ENCODE measurements at places on chromosomes 1 and 21. TPM values are rescaled to one million over a fixed set of nuclear protein-coding genes. Genes with fewer than 3 reads are reported as not detected.

GRCh38 chr21:45801129-45801964 lies 157.8 kb downstream of the PCBP3 start:
- H3K27ac ChIP-seq, result no peak overlapping the region
- no peaks in the 10 kb centered on the region for H3K27me3 ChIP-seq
- H3K4me1 ChIP-seq, result no peaks in the 10 kb centered on the region
- H3K4me3 ChIP-seq, result no peak overlapping the region

DNA sequence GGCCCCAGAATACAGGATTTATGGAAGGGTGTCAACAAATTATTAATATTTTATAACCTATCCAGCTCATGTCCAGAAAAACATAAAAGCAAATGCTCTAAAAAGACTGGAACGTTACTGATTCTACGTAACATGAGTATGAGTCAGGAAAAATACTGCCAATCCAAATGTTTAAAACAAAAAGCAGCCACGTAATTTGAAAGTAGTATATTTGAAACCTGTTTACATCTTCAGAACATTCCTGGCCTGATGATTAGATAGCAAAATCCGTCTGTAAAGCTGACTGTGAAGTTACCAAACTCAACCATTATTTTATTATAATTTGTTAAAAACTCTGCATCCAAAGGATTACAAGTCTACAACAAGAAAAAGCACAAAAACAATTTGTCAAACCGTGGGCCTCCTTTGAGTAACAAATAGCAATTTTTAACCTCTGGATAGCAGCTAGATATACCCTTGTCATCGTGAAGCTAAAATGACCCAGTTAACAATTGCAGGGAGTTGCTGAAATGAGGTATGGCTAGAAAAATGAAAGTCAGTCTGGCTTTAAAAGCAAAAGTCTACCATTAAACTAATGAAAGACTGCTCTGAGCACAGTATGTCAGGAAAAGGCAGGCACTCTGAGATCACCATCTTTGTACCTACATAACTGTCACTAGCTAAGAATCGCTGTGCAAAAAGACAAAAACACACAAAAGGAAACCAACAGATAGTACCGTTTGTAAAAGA lies 1.2 kb downstream of the UBR4 start:
- peaks cover 59% of the 10 kb centered on the region for H3K4me1 ChIP-seq
- peak overlapping the region; percentile 98 for H3K4me3 ChIP-seq
- no peaks in the 10 kb centered on the region for H3K27me3 ChIP-seq
- H3K27ac ChIP-seq, result peak overlapping the region; percentile 94

Gene BCL2L15
- total RNA-seq, result 0.39 TPM

- H3K36me3 ChIP-seq, result no peaks in the 10 kb centered on the region
- peak; percentile 65 for DNase-seq
Observed at GRCh38 chr1:26529655-26530409, at the start of gene RPS6KA1. RPS6KA1 (plus strand) TSS chr1:26529761; CDS start chr1:26529921, 160 bp downstream.

GRCh38 chr1:227549892-227550291 lies 13.5 kb upstream of the ZNF678 start:
- H3K27ac ChIP-seq, result no peak overlapping the region
- no peak overlapping the region for H3K4me3 ChIP-seq
- DNase-seq, result no peak
- H3K4me1 ChIP-seq, result no peaks in the 10 kb centered on the region
- peaks cover 3% of the 10 kb centered on the region for H3K27me3 ChIP-seq

DNA sequence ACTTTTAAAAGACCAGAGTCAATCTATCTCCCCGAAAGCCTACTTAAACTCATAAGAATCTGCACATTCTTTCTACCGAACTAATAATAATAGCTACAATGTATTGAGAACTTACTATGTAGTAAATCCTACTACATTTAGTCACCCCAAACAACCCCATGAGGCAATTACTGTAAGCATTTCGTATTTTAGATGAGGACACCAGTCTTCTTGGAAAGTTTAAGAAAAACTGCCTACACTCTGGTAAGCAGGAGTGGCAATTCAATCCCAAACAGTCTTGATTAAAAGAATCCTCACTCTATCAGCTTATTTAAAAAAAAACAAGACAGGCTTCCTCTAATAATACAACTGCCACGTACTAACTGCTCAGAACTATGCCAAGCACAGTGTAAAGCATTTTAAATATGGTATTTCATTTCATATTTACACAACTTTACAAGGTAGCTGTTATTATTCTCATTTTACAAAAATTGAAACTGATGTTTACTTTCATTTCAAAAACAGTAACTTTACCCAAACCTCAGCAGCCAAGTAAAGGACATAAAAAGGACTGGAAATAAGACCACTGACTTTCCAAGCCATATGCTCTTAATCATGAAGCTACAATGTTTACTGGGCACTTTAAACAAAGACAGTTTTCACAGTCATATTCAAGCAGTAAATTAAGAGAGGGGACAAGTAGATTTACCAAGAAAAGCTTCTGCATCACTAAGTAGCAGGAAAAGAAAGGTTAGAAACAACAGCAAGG lies 13.9 kb downstream of the ARID4B start:
- H3K36me3 ChIP-seq, result peaks cover 37% of the 10 kb centered on the region
- no peaks in the 10 kb centered on the region for H3K27me3 ChIP-seq
- DNase-seq, result no peak
- peak overlapping the region; percentile 30 for H3K4me3 ChIP-seq
- peaks cover 52% of the 10 kb centered on the region for H3K4me1 ChIP-seq

Gene FAM110D
- total RNA-seq, result 0.07 TPM

- H3K27me3 ChIP-seq, result peaks cover 34% of the 10 kb centered on the region
- H3K27ac ChIP-seq, result no peak overlapping the region
- H3K36me3 ChIP-seq, result no peaks in the 10 kb centered on the region
- H3K4me1 ChIP-seq, result no peaks in the 10 kb centered on the region
Observed at GRCh38 chr1:114685851-114686250, 9.5 kb downstream of the AMPD1 start.

DNA sequence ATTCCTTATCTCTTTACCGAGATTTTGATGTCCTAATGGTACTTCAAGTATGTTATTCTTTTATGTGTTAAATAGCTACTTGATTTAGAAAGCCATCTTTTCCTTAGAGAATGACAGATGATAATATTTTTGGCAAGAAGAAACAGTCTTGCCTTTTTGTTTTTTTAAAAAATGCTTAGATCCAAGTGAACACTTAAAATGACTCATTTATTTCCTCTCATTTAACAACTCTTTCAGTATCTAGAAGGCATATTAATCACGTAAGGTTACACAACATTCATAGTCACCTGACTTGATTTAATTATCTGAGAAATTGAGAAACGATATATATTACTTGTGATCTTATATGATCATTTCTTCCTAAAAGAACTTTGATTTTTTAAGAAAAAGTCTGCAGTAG lies 52.4 kb downstream of the SUCO start:
- no peak for DNase-seq
- H3K27ac ChIP-seq, result no peak overlapping the region
- H3K4me1 ChIP-seq, result peaks cover 39% of the 10 kb centered on the region
- H3K27me3 ChIP-seq, result no peaks in the 10 kb centered on the region

GRCh38 chr1:243882276-243882675 lies 32.2 kb upstream of the AKT3 start:
- no peaks in the 10 kb centered on the region for H3K36me3 ChIP-seq
- H3K4me3 ChIP-seq, result no peak overlapping the region
- DNase-seq, result no peak
- H3K27ac ChIP-seq, result no peak overlapping the region
- H3K4me1 ChIP-seq, result no peaks in the 10 kb centered on the region

- H3K36me3 ChIP-seq, result peaks cover 24% of the 10 kb centered on the region
- H3K4me3 ChIP-seq, result peak overlapping the region; percentile 71
- no peak for DNase-seq
- H3K27me3 ChIP-seq, result no peaks in the 10 kb centered on the region
Observed at GRCh38 chr1:201828217-201828819, 639 bp upstream of the IPO9 start.

Gene MRAP
- total RNA-seq, result not detected

DNA sequence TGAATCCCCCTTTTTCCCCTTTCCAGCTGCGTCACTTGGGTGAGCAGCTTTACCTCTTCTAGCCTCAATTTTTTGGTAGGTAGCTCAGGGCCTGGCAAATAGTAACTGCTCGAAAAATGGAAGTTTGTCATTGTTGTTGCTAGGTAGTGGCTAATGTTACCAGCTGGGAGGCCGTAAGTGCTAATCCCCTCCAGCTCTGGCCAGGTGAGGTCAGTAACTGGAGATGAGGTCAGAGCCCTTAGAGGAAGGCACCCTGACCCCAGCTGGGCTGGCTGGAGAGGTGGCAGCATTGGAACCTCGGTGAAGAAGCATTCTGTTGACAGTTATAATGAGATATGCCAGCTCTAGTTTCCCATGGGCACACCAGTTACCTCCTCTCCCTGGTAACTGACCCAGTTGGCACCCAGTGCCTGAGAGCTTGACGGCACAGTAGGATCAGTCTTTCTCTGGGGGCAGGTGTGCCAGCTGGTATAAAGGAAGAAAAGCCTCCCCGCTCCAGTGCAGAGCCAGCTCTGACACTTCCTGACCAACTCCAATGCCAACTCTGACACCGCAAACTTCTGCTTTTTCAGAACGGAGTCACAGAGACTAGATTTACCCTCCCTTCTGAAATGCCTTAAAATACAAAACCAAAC lies 35.0 kb upstream of the SLC2A1 start:
- no peaks in the 10 kb centered on the region for H3K27me3 ChIP-seq
- H3K4me3 ChIP-seq, result no peak overlapping the region
- no peaks in the 10 kb centered on the region for H3K36me3 ChIP-seq
- no peak for DNase-seq
- H3K27ac ChIP-seq, result no peak overlapping the region

Gene HSD3B2
- not detected for total RNA-seq

DNA sequence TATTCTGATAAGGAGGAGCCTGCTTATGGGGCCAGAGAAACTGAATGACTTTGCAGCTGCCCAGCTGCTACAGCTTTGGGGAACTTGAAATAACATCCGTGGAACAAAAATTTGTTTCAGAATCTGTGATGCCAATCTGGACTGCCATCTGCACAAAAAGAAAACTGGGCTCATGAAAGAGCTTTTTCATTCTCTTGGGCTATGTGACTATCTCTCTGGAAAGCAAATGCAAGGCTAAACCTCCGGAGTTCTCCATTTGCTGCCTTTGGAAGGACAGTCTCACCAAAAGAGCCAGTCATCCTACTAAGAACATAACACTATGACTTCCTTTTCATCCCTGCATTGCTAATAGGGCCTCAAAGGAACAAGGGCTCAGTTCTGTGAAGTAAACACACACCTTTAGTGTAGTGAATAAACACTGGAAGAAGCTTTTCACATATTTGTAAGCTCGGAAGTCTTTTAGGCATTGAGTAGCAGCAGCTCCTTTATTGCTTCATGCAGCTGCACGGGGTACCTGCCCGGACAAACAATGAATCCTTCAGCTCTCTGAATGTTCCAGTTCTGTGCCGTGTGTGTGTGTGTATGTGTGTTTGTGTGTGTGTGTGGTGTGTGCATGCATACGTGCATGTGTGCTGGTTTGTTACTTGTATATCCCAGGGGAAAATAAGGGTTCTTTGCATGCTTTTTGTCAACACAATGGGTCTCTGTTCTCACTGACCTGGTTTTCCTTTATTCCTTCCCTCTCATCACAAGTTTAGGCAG lies 255.5 kb upstream of the SGIP1 start:
- peaks cover 80% of the 10 kb centered on the region for H3K4me1 ChIP-seq
- DNase-seq, result no peak
- H3K27ac ChIP-seq, result no peak overlapping the region
- no peak overlapping the region for H3K4me3 ChIP-seq

Gene DISP3
- 0.23 TPM for total RNA-seq

Gene RGS7
- not detected for total RNA-seq

Data from activated T-helper 2 cell treated with anti-CD3 and anti-CD28 coated beads, Interferon-gamma antibody, Interleukin-2, Interleukin-4, amounts not matched to agents 10 μg/mL and 5 μg/mL and 100 μg/mL, durations not matched to agents 14 hours and 24 hours and 36 hours (primary cell).